Aorta (tissue), 5 donors: ENCODE measurements at places on chromosomes 7 and 10. TPM values are rescaled to one million over a fixed set of nuclear protein-coding genes. Genes with fewer than 3 reads are reported as not detected.

SYNPO2L gene
- polyA plus RNA-seq, result not detected

PLPP4 gene
- not detected for polyA plus RNA-seq

CCL24 gene
- polyA plus RNA-seq, result 1.00 TPM

GNG11 gene
- polyA plus RNA-seq, result 28.3 TPM

DNA sequence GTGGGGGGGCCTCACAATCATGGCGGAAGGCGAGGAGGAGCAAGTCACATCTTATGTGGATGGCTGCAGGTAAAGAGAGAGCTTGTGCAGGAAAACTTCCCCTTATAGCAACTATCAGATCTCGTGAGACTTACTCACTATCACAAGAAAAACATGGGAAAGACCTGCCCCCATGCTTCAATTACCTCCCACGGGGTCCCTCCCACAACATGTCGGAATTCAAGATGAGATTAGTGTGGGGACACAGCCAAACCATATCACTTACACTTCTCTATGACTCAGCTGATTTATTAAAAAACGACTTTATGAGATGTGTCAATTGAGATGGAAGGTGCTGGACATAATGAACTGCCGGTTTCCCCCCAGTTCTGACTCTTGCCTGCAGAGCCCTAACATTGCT, 23.8 kb upstream of the CHN2 start:
- no peak for DNase-seq
- no peaks in the 10 kb centered on the region for H3K36me3 ChIP-seq
- no peaks in the 10 kb centered on the region for H3K4me1 ChIP-seq
- H3K27ac ChIP-seq, result no peak overlapping the region
- no peak overlapping the region for H3K4me3 ChIP-seq

DNA sequence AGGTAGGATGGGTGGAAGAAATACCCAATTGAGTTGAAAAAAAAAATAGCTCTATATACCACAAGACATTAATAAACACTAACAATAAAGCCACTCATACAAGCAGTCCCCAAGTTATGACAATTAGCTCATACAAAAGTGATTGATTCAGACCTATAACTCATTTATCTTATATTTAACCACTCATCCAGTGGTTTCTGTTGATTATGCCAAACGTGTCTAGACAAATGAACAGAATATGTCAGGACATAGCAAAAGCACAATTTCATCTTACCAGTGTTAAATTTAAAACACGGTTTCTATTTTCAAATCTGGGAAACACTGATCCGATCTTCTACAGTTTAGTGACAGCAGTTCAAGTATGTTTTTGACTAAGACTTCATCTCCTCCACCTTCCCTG, 17.0 kb downstream of the ABI1 start:
- no peak overlapping the region for H3K4me3 ChIP-seq
- no peaks in the 10 kb centered on the region for H3K36me3 ChIP-seq
- H3K27me3 ChIP-seq, result no peaks in the 10 kb centered on the region
- H3K27ac ChIP-seq, result no peak overlapping the region
- no peak for DNase-seq
- no peaks in the 10 kb centered on the region for H3K4me1 ChIP-seq

- no peaks in the 10 kb centered on the region for H3K4me1 ChIP-seq
- H3K27me3 ChIP-seq, result no peaks in the 10 kb centered on the region
- H3K27ac ChIP-seq, result no peak overlapping the region
These were observed 139.8 kb upstream of the CDK13 start for GRCh38 chr7:39810204-39810642.

GRCh38 chr7:79137942-79138341, 315.5 kb downstream of the MAGI2 start:
- H3K4me3 ChIP-seq, result no peak overlapping the region
- DNase-seq, result no peak
- no peaks in the 10 kb centered on the region for H3K27me3 ChIP-seq
- no peak overlapping the region for H3K27ac ChIP-seq
- H3K36me3 ChIP-seq, result no peaks in the 10 kb centered on the region
- H3K4me1 ChIP-seq, result no peaks in the 10 kb centered on the region

- H3K27ac ChIP-seq, result no peak overlapping the region
- no peak overlapping the region for H3K4me3 ChIP-seq
- H3K27me3 ChIP-seq, result no peaks in the 10 kb centered on the region
- DNase-seq, result peak; percentile 25
- H3K36me3 ChIP-seq, result no peaks in the 10 kb centered on the region
- H3K4me1 ChIP-seq, result no peaks in the 10 kb centered on the region
These were observed 13.1 kb downstream of the PODXL start for GRCh38 chr7:131543298-131543697.

GRCh38 chr7:149292462-149292823, 30.4 kb downstream of the ZNF783 start:
- H3K27ac ChIP-seq, result no peak overlapping the region
- H3K36me3 ChIP-seq, result no peaks in the 10 kb centered on the region
- H3K4me1 ChIP-seq, result no peaks in the 10 kb centered on the region
- no peaks in the 10 kb centered on the region for H3K27me3 ChIP-seq
